ENCODE measurements at places on chromosomes 1 and 21.

GRCh38 chr21:16424331-16424751 is 694.6 kb downstream of the USP25 start:
- no peak for DNase-seq

GRCh38 chr1:41751804-41752513 is 166.8 kb downstream of the HIVEP3 start:
- DNase-seq: peak; percentile 28

DNA sequence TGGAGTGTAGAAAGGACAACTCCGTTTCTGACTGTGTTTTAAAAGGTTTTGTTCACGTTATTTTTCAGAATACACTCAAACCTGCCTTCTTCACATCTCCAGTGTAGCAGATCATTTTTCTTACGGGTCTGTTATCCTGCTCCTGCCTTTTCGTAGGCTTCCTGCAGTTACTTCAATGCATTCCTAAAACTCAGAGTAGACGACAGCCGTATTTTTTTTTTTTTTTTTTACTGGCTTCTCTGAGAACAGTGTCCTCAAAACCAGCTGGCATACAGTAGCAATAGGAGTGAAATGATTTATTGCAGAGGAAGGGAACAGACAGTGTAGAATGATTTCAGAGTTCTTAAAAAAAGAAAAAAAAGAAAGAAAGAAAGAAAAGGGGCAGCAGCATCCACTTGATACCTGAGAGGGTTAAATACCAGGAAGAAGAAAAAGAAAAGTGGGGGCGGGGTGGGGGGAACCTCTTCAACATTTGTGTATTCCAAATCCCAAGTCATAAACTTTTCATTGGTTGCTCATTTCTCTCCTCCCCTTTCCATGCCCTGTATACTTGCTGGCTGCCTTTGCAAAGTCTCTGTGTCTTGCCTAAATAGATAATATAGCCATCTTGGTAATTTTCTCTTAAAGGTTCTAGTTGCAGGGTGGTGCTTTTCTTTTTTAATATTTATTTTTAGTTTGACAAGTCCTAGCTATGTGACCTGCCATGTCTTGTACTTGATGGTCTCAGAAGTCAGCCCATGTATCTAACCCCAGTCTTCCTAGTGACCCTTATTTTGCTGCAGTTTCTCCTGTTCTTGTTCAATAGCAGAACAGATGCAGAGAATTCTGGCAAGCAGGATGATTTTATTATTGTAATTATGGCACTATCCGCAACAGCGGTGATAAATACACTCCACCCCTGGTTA is 2.8 kb downstream of the TGFB2 start:
- DNase-seq: peak; percentile 56

DNA sequence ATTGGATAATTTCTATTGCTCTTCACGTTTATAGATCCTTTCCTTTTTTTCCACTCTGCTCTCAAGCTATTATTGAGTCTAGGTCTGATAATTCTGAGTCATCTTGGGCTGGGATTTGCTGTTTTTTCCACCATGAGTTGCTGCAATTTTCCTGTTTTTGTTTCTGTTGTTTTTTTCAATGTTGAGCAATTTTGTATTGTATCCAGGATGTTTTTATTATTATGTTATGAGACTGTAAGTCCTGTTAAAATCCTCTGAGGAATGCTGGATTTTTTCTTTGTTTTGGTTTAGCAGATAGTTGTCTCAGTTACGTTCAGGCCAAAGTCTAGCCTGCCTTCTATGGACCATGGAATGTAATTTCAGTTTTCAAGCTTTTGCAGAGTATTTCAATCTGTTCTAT is 13.0 kb upstream of the SLC35A3 start:
- no peak for DNase-seq

DNA sequence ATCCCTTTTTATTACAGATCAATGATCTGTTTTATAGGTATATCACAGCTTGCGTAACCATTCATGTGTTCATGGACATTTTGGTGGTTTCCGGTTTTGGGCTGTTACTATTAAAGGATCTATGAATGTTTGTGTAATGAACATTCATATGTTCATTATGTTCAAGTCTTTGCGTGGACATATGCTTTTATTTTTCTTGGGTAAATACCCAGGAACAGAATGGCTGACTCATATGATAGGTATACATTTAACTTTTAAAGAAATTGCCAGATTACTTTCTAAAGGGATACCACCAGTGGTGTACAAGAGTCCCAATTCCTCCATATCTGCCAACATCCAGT is 73.7 kb downstream of the SPATA46 start:
- DNase-seq: no peak

GRCh38 chr1:1862905-1863547 is 27.9 kb downstream of the GNB1 start:
- DNase-seq: no peak

- DNase-seq: peak; percentile 16
Observed at GRCh38 chr1:17922833-17923232, 167.7 kb downstream of the ACTL8 start.

- no peak for DNase-seq
Observed at GRCh38 chr1:77673716-77674355, 8.6 kb downstream of the ZZZ3 start.

DNA sequence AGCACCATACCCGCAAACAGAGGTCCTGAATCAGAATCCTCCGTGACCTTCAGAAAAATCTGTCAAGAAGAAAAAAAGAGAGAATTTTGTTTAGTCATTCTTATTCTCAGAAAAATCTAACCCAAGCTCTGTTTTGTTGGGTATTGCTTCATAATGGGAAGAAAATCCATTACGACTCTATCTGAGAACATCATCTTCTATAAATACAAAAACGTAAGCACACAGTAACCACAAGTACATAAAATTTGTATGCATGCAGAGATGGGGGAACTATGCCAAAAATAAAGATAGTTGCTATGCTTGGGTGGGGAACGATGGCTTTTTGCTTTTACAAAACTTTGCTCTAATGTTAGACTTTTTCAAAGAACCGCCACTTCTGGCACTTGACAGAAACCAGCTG is 84.2 kb downstream of the ABCA4 start:
- no peak for DNase-seq

DNA sequence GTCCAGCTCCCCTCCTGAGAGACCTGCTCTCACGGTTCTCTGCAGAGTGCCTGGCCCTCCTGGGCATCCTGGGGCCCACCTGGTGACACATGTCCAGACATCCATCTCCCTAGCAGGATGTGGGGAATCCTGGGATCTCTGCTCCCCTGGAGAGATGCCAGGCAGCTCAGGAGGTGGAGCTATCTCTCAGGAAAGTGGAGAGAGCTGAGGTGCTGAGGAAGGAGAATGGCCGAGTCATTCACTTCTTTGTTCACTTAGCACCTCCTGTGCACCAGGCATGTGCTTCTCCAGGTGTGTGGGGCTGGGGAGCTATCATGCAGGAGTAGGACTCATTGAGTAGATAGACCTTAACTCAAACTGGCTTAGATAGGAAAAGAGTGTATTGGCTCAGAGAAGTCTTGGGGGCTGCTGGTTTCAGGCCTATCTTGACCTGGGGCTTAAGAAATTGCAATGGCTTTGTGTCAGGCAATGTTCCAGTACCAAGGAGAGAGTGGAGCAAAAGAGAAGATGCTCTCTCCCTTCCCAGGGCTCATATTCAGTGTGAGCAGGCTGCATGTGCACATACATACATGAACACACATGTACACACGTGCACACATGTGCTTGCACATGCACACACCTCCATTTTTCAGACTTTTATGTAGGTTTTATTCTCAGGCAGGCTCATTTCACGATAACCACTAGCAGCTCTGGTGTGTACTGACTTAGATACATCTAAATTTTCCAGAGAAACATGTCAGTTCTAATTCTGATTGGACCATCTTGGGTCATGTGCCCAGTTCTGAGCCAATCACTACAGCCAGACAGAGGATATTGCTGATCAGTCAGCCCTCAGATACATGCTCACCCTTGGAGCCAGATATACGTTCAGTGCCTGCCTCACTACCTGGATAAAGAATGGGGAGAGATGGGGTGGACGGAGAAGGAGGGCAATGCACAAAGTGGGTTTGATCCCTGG is 437.6 kb downstream of the PTPRU start:
- DNase-seq: no peak

GRCh38 chr1:166813508-166814223 is 25.6 kb upstream of the POGK start:
- DNase-seq: no peak

DNA sequence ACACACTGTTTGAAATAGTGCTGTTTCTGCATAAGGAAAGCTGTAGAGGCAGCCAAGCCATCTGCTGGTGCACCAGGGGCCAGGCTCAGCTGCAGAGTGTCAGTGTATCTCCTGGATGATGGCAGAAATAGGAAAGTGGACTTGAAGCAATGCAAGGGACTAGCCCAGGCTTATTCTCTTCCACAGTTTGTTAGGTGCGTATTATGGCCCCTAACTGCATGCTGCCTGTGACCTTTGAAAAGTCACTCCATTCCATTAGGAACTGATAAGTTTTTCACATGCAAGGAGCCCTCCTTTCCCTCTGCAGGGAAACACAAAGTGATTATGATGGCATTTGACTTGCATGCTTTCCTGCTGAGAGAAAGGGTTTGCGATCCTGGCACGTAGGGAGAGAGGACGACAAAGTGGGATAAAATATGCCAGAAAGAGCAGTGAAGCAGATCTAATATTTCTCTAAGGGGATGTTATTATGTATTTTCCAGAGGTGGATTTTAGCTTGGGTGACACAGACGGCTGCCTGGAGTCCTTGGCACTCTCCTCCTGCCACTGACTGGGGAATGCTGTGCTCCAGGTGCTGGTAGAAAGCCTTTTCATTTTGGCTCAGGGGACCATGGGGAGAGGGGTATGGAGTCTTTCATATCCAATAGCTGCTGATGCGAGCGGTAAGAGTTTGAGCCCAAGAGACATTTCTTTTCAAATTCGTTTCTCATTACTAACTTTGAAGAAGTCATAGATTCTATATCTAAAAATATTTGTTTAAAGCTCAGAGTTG is 402.1 kb upstream of the B3GALT2 start:
- DNase-seq: no peak

DNA sequence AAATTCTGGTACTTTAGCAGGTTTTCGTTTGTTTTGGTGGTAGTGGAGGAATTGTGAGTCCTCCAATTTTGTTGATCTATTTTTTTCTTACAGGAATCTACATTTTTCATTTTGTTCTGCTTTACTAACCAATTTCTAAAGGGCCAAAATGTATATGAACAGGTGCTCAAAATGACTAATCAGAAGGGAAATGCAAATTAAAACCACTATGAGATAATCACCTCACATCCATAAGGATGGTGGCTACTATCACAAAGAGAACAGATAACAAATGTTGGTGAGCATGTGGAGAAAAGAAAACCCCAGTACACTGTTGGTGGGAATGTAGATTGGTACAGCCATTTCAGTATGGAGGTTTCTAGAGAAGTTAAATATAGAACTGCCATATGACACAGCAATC is 134.2 kb downstream of the LMO4 start:
- no peak for DNase-seq

DNA sequence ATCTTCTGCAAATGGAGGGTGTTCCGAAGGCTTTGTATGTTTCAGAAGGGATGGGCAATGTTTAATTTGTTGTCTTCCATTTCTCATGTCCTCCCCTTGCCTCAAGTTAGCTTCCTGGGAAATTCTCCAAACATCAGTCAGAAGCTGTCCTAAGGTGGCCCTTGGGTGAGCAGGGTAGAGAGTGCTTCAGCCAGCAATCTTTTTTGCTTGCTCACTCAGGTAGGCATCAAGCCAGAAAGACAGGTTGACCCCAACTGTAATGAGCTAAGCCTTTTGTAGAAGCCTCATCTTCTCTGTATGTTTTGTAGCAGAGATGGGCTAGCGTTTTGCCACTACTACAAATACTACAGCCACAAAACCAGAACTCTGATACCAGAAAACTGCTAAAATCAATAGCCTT is 321.5 kb upstream of the FAM78B start:
- DNase-seq: peak; percentile 5

GRCh38 chr1:92274939-92275338 is 23.8 kb downstream of the GLMN start:
- DNase-seq: no peak

GRCh38 chr1:62905309-62905708 is 121.4 kb downstream of the ATG4C start:
- DNase-seq: no peak

GRCh38 chr21:21216047-21216446 is 217.8 kb downstream of the NCAM2 start:
- no peak for DNase-seq

DNA sequence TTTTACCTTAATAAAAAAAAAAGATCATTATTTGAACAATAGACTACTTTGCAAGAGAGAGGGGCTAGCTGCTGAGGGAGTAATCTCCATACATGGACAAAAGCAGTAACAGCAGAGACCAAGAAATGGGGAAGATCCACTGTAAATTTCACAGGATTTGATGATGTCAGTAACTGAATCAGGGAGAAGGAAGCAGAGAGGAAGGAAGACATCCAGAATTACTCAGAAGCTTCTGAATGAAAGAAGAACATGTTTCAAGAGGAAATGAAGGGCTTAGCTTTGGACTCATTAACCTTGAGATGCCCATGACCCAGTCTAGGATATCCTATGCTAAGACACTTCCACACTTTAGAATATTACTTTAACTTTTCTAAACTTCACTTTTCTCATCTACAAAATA is 60.4 kb downstream of the SLC44A5 start:
- no peak for DNase-seq

GRCh38 chr21:33432496-33432895 is 29.3 kb downstream of the IFNGR2 start:
- no peak for DNase-seq

DNA sequence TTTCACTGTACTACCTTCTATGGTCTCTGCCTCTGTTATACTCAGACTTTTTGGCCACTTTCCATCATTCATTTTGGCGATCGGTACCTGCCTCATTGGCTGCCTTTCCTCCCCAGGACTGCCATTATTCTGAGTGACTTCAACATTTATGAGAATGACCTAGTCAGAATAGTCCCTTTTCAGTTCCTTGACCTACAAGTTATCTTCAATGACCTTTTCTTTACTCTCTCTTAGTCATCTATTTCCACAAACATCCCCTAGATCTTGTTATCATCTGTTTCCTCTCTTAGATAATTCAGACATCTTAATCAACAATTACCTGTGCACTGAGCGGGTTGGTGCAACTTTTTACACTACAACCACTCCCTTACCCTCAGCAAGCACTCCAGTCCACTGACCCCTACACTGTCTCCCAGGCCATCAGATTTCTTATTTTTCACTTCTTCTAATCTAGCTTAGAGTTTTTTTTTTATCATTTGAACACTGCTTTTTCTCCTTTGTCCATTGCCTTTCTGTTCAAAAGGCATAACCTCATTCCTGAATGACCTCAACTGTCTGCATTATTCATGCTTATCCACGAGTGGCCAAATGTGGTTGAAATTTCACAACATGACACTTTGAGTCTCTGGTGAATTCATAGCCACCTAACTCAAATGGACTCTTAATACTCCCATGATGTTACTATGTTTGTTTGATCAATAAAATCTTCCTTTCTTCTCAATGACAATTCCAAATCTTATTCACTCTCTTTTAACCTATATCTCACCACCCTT is 112.7 kb downstream of the HMCN1 start:
- no peak for DNase-seq

- no peak for DNase-seq
Observed at GRCh38 chr1:173403996-173404395, 73.1 kb upstream of the PRDX6 start.

- no peak for DNase-seq
Observed at GRCh38 chr1:200977071-200977754, 46.3 kb downstream of the KIF21B start.

- no peak for DNase-seq
Observed at GRCh38 chr1:93672477-93673162, 9.0 kb downstream of the BCAR3 start.

Data from common myeloid progenitor, CD34-positive (primary cell).